ENCODE measurements at places on chromosomes 1 and 21.

DNA sequence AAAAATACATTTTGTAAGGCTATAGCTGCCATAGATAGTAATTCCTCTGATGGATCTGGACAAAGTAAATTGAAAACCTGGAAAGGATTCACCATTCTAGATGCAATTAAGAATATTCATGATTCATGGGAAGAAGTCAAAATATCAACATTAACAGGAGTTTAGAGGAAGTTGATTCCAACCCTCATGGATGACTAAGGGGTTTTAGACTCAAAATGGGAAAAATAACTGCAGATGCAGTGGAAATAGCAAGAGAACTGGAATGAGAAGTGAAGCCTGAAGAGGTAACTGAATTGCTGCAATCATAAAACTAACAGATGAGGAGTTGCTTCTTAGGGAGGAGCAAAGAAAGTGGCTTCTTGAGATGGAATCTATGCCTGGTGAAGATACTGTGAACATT lies 230.8 kb downstream of the KCTD3 start:
- DNase-seq, result no peak

- DNase-seq, result no peak
Measured at GRCh38 chr1:169019419-169020058, 87.0 kb upstream of the ATP1B1 start.

GRCh38 chr21:19565587-19565986 lies 1162.0 kb upstream of the TMPRSS15 start:
- no peak for DNase-seq

DNA sequence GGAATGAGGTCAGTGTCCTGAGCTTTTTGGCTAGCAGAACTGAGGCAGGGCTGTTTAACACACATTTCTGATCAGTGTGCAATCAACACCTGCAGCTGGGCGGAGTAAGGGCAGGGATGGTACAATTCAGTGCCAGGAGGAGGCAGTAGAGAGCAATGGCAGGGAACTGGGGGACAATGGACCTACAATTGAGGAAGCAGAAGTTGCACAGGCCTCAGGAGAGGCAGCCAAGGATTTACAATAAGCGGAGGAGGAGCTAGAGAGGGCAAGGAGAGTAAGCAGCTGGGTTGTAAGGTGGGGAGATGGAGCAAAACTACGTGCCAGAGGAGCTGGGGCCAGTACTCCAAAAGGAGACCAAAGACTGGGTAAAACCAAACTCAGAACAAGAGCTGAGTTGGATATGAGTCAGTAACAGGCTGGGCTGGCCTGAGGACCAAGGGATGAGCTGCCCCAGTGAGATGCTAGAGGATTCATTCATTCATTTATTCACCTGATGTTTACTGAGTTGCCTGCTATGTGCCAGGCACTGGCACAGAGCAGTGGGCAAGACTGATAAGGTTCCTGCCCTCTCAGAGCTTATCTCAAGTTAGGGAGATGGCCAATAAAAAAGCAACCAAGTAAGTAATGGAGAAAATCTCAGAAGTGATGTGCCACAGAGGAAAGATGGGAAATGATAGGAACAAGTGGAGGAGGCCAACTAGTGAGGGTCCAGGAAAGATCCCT lies 10.4 kb upstream of the GALE start:
- peak; percentile 6 for DNase-seq

- DNase-seq, result no peak
Measured at GRCh38 chr1:168755800-168756418, 26.9 kb upstream of the DPT start.

All from NCI-H1092 treated with DMSO at 0.1 percent for 48 hours (cell line).